ENCODE measurements at places on chromosomes 2 and 18.

DNA sequence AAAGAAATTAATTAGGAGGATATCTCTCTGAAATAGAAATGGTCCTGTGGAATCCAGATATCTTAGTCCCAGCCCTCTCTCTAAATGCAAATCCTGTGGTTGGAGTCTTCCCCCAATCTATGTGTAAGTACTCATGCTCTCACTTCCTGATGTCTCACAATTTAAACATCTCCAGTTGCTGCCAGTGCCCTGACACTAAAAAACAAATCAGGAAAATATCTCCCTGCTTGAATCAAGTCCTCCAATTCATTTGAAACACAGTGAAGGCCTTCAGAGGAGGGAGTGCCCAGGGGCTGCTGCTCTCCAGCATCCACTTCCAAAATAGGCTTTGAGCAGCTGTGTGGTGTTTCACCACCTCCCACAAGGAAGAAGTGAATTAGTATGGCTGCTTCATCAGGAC lies 413.8 kb downstream of the RAD51AP2 start:
- no peak for DNase-seq

DNA sequence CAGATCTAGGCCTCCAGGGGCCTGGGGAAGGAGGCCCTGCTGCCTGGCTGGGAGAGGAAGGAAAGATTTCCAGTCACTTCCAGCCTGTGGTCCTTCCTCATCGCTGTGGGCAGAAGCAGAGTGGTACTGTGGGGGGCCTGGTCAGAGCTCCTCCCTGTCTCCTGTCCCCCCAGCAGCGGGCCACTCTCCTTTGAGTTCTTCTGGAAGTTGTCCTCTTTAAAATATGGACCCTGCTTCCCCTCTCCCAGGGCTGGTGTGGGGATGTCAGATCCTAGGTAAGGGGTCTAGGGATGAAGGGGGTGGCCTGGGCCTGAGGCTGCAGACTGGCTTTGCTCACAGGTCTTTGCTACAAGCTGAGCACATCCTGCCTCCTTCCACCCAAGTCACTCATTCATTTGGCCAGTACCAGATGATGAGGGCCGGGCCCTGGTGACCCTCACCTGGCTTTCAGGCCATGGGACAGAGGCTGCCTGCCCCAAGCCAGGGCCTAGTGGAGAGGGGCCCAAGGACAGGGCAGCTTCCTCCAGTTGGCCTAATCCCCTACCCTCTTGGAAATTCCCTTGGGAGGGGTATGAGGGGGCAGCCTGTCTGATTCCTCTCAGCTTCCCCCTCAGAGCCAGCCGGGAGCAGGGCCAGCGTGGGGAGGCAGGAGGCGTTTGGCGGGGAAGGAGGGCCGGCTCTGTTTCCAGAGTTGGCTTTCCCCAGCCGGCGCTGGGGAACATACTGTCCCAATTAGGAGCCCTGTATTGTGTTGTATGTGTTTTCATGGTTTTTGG lies 231.9 kb downstream of the DYSF start:
- no peak for DNase-seq

DNA sequence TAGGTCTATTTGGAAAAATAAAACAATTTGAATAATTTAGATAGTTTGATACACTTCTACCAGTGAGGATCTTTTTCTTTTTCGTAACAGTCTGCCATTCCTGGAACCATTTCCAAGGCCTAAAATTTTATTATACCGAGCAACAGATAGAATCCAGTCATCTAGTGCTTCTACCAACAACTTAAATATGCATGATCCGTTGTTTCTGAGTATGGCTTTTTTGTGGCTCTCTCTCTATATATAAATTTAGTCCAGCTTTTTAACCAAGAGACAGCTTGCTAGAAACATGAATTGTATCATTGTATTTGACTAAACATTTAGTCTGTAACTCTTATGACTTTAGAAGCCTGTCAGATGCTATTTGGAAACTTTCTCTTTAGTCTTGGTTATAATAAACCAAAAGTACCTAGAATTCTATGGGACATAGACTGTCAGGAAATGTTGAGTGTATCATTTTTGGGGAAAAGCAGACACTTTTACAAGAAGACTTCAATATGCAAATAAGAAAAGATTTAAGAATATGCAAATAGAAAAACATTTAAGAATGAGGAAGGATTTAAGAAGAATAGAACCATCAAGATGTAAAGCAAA lies 161.4 kb downstream of the ZEB2 start:
- no peak for DNase-seq

- DNase-seq: no peak
These were observed 96.6 kb upstream of the CTDP1 start for GRCh38 chr18:79582978-79583377.

DNA sequence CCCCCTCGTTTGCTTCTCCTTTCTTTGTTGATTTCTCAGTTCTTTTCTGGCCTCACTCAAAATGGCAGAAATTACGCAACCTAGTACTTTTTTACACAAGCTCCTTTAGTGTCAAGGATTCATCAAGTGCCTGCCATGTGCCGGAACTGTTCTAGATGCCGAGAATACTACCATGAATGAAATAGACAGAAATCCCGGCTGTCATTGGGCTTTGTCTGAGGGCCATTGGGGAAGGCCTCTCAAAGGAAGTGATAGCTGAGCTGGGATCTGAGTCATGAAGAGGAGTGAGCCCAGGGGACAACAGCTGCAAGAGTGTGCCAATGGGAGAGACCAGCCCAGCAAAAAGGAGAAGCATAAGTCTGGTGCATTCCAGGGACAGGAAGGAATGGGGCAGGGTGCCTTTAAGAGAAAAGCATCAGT lies 34.3 kb upstream of the PPP1CB start:
- DNase-seq: no peak

DNA sequence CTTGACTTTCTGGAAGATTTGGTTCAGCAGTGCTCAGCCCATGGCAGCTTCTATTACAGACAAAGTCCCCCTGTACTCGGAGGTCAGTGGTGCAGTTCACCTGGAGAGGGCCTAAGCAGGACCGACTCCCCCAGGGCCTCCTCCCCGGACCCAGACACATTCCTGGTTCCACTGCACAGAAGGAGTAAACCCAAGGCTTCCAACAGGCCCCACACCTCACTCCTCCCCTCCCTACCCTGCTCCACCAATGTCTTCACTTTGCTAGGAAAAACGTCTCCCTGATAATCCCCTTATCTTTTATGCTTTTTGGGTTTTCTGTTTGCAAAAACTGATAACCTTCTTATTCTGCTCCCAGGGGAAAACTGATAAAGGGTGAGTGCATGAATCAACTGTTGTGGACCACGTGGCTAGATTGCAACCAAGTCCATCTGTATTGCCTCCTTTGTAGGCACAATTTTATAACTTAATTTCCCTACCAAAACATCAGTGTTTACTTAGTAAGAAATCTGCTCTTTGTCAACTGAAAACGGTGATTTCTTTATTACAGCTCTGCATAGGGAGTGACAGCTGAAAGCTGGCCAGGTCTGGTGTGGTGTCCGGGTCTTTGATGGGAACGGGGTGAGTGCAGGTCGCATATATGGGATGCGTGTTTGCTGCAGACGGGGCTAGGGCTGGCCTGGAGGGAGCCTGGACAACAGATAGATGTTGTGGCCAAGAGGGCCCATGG lies 202.5 kb downstream of the GLI2 start:
- DNase-seq: no peak

DNA sequence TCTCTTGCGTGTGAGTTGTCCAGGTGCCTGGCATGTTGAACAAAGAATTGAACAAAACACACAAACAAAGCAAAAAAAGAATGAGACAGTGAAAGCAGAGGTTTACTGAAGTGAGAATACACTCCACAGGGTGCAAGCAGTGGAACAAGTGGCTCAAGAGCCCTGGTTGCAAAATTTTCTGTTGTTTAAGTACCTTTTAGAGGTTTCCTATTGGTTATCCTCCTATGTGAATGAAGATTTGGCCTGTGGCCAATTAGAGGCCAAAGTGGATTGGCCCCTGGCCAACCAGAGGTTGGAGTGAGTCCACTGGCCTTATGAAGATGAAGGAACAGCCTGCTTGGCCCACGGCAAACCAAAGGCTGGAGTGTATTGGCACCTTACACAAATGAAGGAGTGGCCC lies 1188.5 kb upstream of the NRXN1 start:
- no peak for DNase-seq

DNA sequence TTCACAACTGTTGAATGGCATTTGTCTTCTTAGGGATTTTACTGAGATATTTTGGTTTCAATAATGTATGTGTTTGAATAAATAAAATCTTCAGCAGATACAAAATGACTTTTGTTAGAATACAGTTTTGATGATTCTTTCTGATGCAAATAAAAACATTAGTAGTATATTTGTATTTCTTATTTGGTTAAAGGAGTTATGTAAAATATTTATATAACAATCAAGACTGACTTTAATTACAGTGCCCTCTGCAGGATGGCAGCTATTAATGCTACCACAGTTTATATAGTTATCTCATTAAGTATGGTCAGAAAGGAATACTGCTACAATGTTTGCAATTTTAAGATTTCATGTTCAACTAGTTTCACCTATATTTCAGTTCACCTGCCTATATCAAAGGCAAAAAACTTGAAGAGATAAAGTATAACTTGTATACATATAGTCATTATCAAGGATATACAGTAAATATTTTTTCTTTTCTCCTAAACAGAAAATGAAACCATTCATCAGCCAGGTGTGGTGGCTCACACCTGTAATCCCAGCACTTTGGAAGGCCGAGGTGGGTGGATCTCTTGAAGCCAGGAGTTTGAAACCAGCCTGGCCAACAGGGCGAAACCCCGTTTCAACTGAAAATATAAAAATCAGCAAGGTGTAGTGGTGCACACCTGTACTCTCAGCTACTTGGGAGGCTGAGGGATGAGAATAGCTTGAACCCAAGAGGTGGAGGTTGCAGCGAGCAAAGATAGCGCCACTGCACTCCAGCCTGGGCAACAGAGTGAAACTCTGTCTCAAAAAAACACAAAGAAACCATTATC lies 19.8 kb downstream of the ARL5A start:
- no peak for DNase-seq

- no peak for DNase-seq
These were observed 62.8 kb downstream of the LDLRAD4 start for GRCh38 chr18:13281406-13281805.

GRCh38 chr2:225735844-225736243 lies 336.3 kb downstream of the NYAP2 start:
- no peak for DNase-seq

DNA sequence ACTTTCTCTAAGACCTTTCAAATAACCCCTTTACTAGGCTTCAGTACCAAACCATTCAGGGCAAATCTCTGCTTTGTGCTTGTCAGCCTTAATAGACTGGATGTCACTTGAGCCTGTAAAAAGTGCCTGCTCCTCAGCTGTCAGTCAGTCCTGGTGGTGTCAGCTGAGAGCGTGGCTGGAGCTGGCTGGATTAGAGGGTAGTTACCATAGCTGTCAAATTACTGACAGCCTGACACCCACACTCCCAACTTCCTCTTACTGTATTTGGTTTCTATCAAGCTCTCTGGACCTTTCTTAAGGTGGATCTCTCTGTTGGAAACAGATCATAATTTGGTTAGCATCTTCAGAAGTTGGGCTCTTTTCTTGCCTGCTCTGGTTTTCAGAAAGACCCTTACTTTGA lies 371.4 kb upstream of the ATP5MC3 start:
- no peak for DNase-seq

GRCh38 chr18:48036226-48036625 lies 105.8 kb upstream of the SMAD2 start:
- DNase-seq: no peak

DNA sequence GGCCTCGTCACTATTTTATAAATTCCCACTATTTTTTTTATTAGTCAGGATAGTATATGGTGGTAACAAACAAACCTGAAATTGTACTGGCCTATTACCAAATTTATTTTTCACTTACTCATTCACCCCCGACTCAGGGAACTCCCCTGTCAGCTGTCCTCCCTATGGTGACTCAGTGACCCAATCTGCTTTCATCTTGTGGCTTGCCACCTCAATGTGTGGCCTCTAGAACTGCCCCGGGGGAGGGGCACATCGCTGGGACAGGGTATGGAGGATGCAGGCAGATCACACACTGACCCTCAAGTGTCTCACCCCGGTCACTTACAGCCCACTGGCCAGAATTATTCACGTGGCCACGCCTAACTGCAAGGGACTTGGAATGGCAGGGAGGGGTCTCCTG lies 71.6 kb downstream of the ACTR2 start:
- no peak for DNase-seq

DNA sequence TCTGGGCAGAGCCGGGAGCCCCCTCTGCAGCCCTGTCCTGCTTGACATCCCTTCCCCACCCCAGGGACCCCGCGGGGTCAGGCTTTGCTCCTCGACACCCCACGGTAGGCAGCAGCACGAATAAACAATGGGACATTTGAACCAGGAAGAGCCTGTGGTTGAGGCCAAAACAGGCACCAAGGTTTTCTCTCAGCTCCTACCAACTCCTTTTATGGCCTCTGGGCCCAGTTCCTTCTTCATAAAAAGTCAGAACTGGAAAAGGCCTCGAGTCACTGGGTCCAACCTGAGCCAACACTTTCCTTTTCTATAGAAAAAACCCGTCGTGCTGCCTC lies 20.6 kb downstream of the TEX44 start:
- no peak for DNase-seq

GRCh38 chr18:74337155-74337911 lies 21.7 kb downstream of the C18orf63 start:
- DNase-seq: no peak
